GM10248 (cell line): ENCODE measurements at places on chromosomes 7 and 10.
A peak's percentile ranks its signal among the peaks of the same experiment; 100 is the strongest.

DNA sequence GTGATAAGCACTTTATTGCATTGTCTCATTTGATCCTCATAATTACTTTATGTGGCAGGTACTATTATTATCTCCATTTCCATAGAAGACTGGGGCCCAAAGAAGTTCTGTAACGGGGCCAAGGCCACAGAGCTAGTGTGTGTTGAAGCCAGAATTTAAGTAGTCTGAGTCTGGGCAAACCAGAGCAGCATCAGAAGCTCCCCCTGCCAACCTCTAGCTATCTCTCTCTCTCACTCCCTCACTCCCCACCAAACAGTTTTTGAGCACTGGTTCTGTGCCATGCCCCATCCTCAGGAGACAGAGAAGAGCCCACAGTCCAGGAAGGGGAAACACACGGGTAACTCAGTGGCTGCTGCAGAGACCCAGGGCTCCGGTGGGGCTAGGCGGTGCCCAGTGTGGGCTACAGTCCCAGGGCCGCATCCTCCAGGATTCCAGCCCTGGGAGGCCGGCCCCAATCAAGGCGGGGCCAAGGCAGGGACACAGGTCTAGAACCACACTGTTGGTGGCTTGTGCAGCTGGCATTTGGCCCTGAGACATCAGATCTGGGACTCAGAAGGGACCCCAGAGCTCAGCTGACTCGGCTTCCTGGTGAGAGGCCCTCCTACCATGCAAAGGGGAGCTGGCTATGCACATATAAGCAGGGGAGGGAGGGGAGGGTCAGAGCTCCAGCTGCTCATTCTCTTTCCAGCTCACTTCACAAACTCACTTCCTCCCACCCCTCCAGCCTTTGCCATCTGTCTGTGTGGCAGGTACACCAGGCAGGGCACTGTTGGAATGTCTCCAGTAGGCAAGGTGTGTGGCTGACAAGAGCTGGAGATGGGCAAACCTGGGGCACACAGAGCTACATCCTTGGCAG is 34.4 kb downstream of the COL13A1 start:
- DNase-seq: no peak

- DNase-seq: no peak
Measured at GRCh38 chr7:26721450-26721849, 142.9 kb downstream of the SKAP2 start.

DNA sequence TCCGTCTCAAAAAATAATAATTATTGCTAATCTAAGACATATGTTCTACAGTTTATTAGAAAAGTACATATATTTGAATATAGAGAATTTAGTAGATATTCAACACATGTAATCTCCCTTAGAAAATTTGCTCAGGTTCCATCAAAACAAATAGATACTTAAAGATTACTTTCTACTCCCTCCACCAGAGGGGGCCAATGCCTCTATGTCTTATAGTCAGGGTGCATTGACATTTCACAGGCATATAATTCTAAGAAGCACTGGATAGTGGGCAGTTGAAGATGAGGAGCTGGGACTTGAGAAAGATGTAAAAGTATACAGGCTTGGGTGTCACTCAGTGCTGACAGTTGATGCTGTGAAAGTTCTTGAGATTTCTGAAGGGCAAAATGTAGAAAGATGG is 301.6 kb upstream of the HPS1 start:
- DNase-seq: peak; percentile 15

DNA sequence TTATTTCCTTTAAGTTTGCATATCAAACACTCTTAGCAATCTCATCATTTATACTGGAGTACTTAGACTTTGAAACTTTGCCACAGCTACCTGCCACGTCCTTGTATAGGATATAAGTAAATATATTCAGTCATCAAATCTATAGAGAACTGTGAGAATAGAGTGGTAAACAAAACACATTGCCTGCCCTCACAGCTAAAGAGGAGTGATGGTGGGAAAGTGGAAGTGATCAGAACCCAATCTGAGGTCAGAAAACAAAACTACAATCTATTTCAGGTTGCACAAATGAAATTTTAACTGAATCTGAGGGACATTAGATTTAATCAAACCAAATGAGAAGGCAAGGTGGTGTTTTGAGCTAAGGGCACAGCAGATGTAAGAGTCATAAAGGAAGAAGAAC is 74.8 kb downstream of the ZEB1 start:
- no peak for DNase-seq

- no peak for DNase-seq
Measured at GRCh38 chr7:27423821-27424220, 181.2 kb downstream of the EVX1 start.

GRCh38 chr7:132112106-132112505 is 464.2 kb downstream of the PLXNA4 start:
- DNase-seq: no peak

GRCh38 chr7:105924945-105925344 is 38.1 kb upstream of the CDHR3 start:
- no peak for DNase-seq

GRCh38 chr10:48572414-48572813 is 32.5 kb downstream of the ARHGAP22 start:
- DNase-seq: no peak

DNA sequence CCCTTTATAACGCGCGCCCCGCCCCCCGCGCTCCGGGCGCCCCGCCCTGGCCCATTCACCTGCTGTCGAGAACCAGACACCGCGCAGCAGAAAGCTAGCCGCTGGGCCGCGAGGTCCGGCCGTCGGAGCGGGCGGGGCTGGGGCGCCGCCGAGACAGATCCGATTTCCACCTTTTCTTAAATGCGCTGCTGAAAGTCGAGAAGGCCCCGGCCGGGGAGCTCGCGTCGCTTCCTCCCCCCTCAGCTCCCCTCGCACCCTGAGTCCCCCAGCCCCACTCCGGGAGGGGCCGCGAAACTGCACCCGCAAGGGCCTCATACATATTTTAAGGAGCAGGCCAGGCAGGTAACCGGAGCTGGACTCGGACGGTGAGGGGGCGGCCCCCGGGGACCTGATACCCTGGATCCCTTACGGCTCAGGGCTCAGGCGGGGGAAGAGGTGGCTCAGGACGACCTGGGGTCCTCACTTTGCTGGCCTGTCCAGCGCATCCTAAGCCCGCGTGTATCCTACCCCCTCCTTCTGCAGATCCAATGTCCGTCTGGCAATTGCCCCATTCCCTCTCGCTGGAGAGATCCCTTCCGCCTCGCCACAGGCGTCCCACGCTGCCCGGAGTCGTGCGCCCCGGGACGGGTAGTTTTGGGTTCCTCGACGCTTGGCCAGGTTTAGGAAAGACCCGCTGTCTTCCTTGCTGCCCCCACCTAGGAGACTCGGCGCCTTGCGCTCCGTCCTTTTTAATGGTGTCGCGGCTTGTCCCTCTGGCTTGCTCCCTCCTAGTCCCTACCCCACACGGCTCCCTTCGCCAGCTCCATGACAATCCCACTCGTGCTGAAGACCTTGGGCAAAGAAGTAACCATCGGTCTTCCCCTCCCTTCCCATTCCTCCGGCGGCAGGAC is 170.6 kb downstream of the UBE2H start:
- no peak for DNase-seq

GRCh38 chr7:142720172-142720773 is 29.0 kb upstream of the PRSS1 start:
- DNase-seq: no peak

GRCh38 chr7:140213684-140214074 is 36.9 kb upstream of the KDM7A start:
- no peak for DNase-seq

DNA sequence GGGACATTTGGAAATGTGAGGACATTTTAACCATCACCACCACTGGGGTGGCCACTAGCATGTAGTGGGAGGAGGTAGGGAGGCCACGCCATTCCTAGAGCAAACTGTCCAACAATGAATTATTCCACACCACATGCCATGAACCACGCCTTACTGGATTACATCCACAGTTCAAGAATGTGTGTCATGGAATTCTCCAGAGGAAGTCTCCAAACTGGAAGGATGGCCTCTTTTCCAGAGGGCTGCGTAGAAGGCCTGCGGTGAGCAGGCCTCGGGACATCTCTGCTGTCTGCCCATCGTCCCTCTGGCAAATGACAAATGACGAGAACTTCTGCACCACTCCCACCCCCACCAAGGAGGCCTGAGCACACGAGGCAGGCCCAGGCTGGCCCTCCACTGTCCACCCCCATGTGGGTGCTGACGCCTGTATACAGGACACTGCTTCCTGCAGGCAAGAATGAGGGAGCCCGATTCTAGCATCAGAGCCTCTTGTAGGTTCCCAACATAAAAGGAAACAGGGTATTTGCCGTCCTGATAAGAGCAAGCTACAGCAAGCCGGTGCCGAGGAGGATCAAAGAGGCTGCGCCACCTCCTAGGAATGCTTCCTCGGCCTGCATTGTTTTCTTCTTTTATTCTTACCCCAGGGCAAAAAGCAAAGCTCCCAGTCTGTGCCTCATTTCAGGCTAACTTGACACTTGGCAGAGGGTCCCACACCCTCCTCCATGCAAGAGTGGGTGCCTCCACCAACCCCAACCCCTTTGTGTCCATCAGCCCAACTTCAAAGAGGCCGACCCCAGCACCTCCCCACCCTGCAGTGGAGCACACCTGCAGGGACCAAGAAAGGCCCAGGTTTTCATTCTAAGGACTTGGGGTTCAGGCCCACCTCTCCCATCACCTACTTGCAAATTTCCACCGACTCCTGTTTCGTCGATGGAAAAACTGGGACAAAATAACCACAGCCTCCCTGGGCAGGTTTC is 23.9 kb downstream of the TNS3 start:
- DNase-seq: no peak

- DNase-seq: peak; percentile 70
Measured at GRCh38 chr7:24381894-24382505, 98.0 kb downstream of the NPY start.

DNA sequence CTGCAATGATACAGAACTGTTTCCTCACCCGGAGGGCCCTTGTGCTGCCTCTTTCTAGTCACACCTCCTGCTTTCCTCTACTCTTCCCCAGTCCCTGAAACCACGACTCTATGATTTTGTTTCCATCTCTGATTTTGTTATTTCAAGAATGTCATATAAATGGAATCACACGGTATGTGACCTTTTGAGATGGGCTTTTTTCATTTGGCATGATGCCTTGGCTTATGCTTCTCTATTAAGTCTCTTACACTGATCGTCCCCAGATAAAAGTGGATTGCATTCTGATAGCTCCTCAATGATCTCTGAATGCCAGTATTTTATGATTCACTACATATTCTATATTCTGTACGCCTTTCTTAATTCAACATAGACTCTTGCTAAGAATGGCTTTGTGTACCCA is 78.2 kb downstream of the GALNT11 start:
- no peak for DNase-seq

DNA sequence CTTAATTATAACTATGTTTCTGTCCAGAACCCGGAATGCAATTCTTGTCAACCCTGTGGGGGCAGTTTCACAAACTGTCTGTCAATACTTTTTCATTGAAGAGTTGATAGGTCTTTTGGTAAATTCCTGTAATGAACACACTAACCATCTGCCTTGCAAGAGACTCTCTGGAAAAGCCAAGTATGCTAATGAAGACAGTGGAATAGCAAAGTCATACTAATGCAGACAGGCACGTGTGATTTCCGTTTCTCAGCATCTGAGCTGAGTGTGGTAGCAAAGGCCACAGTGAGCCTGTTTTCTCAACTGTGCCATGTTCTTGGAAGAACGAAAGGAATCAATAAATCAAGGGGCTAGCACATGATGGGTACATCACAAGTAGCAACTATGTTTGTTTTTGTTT is 494.1 kb upstream of the NRP1 start:
- no peak for DNase-seq

DNA sequence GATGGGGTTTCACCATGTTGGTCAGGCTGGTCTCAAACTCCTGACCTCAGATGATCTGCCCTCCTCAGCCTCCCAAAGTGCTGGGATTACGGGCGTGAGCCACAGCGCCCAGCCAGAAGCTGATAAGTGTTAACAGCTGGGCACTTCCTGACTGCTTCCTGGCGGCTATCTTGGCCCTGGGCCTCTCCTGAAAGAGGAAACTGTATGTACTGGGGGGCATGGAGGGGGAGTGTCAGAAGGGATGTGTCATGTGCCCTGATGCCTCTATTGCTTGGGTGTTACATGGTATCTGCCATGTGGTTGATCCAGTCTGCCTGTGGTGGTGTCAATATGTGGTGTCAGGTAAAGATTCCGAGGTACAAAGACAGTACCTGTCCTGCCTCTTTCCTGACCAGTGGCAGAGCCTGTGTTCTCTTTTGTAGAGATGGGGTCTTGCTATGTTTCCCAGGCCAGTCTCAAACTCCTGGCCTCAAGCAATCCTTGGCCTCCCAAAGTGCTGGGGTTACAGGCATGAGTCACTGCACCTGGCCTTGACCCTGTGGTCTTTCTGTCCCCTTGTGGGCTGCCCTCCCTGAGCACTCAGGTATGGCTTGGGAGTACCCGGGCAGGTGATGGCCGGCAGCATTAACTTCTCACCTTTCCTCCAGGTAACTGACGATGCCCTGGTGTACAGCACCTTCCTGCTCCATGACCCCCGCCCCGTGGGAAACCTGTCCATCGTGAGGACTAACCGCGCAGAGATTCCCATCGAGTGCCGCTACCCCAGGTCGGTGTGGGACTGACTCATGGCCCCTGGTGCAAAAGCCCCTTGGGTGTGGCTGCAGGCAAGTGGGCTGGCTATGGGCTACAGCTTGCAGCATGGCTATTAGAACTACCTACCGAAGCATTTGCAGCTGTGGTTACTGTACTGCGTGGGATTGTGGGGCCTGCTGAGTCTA is 4.4 kb downstream of the ZP3 start:
- DNase-seq: no peak

GRCh38 chr7:152654971-152655370 is 21.0 kb downstream of the XRCC2 start:
- no peak for DNase-seq

GRCh38 chr10:28676326-28676967 is 874 bp upstream of the BAMBI start:
- no peak for DNase-seq

DNA sequence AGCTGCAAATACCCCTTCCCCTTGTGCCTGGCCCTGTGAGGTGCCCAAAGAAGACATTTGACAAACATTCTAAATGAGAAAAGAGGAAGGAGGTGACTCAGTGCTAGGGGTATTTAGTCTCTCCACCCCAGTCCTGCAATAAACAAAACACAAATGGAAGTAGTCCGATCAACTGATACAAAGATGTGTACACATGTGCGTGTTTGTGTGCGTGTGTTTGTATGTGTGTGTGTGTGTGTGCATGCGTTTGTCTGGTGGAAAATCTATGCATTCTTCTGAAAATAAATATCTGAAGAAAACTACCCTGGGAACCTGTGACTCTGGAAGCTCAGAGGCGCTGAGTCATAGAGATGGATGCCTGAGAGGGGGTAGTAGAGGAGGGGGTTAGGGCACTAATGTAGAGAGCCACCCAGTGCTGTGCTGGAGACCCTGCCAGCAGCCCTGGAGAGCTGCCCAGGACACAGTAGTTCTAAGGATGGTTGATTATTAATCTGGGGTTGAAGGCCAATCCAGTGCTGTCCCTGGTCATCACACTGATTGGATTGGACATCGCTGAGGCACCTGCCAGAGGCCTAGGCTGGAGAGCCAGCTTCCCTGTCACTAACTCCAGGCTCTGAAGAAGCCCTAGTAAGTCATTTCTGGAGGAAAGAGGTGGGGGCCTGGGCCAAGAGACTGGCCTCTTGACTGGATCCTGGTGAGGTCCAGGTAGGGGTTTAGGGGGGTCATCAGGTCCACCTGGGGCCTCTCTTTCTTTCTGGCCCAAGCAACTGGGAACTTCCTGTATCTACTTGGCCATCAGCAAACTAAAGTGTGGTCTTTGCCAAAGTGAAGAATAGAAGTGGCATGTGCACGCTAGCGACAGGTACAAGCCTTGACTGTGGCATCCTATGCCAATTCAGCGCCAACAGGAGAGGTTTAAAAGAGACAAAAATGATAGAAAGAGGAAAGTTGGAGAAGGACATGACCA is 18.5 kb downstream of the SFTPA1 start:
- DNase-seq: no peak

GRCh38 chr7:151442776-151443496 is 3.0 kb upstream of the CRYGN start:
- no peak for DNase-seq
